ENCODE measurements at places on chromosomes 6 and 20.

DNA sequence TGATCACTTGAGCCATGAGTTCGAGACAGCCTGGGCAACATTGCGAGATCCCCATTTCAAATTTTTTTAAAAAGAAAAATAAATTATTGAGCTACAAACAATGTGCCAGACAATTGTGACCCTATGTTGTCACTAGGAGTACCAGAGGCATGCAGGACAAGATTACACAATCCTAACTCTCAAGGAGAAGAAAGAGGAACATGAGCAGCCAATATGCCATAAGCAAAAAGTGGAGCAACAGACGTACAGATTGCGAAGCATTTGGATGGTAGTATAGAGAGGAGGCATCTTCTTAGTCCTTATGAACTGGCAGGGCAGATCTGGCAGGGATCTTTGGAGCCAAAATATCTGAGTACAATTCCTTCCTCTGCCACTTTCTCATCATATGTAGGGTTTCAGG lies 156.4 kb downstream of the OR2B2 start:
- no peak for DNase-seq

DNA sequence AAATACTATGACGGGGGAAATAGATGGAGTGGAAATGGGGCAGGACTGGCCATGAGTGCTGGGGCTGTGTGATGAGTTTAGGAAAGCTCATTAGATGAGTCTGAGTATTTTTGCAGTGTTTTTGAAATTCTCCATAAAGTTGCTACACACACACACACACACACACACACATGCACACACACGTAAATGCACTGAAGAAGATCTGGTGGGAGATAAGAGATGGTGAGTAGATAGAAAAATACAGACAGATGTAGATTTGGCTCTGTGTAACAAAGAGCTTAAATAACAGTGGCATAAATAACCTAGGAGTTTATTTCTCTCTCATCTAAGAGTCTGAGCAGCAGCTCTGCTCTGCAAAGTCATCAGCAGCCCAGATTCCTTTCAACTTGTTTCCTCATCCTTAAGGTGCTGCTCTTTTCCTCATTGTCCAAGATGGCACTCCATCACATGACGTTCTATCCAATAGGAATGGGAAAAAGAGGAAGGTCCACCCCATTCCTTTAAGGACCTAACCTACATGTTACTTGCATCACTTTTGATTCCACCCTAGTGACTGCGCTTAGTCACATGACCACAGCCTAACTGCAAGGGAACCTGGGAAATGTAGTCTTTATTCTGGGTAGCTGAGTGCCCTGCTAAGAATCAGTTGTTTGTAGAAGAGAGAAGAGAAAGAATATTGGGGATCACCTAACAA lies 76.4 kb downstream of the EYA2 start:
- DNase-seq, result no peak

- no peak for DNase-seq
Measured at GRCh38 chr6:158039178-158039557, 57.5 kb downstream of the SYNJ2 start.

GRCh38 chr20:61056116-61056515 lies 195.9 kb upstream of the CDH4 start:
- no peak for DNase-seq

DNA sequence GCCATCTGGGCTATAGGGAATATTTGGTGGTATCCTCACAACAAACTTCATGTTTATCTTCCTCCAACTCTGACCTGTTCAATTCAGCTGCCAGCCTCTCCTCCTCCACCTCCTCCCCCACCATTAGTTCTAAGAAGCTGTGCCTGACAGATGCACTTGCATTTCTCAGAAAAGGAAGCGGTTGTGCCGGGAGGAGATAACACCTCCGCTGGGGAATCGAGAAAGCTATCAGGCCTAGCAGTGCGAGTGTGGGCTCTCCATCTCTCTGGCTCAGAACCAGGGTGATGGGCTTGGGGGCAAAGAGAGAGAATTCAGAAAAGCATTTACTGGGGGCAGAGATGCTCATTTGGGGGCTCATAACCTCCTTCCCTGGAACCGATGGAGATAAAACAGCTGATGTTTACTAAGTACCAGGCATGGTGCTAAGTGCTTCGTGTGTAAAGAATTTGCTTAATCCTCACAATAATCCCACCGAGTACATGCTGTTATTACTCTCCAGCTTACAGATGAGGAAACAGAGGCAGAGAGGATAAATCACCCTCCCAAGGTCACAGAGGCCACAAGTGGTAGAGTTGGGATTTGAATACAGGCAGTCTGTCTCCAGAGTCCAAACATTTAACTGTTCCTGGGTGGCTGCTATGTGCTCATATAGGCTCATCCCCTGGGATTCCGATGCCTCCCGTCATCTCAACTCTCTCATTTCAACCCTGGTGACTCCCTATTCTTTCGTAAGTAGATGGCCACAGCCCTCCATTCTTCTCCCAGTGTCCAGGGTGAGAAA lies 38.3 kb downstream of the COX4I2 start:
- DNase-seq, result peak; percentile 3

DNA sequence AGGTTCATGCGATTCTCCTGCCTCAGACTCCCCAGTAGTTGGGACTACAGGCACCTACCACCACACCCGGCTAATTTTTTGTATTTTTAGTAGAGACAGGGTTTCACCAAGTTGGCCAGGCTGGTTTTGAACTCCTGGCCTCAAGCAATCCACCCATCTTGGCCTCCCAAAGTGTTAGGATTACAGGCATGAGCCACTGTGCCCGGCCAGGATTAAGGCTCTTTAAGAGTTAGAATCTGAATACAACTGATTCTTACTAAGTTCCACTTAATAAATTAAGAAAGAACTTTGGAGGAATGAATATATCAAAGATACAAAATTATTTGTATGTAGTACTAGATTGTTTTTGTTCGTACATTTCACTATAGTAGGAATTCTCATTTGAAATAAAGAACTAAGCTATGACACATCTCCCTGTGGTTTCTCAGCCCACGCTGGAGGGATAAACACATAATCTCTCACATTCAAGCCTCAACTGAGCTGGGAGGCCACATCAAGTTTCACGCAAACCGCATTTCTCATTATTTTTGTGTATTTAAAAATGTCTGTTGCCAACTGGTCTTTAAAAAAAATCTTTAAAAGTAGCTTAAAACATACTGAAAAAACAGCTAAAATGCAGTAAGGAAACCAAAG lies 34.2 kb downstream of the DTNBP1 start:
- DNase-seq, result no peak

DNA sequence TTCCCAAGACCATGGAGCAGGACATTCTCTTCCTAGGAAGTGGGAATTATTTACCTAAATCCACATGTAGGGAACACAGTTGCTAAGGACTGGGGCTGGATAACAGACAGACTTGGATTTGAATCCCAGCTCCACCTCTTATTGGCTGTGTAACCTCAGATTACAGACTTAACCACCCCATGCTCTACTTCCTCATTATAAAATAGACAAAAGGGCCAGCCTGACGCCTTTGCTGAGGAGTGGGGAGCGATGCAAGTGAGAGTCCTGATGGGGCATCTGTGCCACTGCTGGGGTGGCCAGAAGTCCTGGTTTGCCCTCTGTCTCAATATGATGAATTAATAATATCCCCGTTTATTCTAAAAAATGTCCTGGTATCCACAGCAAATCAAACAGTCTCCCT lies 46.8 kb downstream of the SPATA2 start:
- no peak for DNase-seq

DNA sequence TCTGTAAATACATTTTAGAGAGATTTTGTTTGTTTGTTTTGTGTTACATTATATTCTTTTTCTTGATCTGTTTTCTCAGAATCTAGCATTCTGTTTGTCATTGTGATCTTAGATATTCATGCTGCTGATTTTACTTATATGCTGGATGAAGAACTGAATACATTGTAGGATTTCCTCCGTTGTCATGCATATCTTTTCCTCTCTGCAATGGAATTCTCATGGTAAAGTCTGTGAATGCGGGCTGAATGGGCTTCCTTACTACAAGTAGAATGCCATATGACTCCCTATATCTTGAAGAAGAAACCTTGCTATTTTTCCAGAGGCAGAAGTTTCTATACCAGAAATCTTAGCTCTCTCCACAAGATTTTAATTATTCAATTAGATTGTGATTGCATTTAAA lies 2.4 kb upstream of the DEFB114 start:
- no peak for DNase-seq

GRCh38 chr6:68743099-68743498 lies 108.0 kb downstream of the ADGRB3 start:
- no peak for DNase-seq

DNA sequence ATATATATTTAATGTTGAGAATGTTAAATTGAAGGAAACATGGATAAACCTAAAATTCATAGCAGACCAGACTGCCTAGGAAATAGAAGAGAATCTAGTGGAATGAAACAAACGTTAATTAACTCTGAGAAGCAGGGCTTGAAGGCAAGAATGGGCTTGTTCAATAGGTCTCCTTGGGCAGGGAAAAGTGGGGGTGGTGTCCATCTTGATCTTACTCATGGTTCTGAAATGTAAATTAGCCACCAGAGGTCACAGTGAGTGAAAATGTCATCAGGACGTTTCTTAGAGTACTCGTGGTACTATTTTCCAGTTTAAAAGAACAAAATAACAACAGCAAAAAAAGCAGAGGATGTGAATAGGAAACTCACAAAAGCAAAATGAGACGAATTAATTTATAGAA lies 66.8 kb upstream of the BTBD3 start:
- DNase-seq, result no peak

- no peak for DNase-seq
Measured at GRCh38 chr6:157967486-157967885, 14.2 kb upstream of the SYNJ2 start.

DNA sequence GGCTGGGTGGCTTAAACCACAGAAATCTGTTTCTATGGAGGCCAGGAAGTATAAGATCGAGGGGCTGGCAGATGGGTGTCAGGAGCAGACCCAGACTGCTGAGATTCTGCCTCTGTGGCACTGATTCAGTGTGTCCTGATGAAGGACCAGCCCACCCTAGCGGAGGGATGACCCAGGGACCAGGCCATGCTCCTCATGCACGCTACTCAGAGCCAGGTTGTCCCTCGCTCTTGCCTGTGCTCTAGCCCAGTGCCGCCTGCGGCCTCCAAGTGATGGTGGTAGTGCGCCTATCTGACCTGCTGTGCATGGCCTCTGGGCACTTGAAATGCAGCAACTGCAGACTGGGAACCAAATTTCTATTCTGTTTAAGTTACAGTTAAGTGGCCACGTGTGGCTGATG lies 13.1 kb upstream of the APMAP start:
- no peak for DNase-seq

- DNase-seq, result no peak
Measured at GRCh38 chr20:30919514-30920188, 337.8 kb upstream of the DEFB115 start.

- no peak for DNase-seq
Measured at GRCh38 chr6:42520786-42521607, 42.8 kb upstream of the UBR2 start.

- DNase-seq, result no peak
Measured at GRCh38 chr6:124223611-124224345, 420.1 kb downstream of the NKAIN2 start.

- no peak for DNase-seq
Measured at GRCh38 chr6:34859951-34860350, 27.9 kb downstream of the TAF11 start.

GRCh38 chr20:35527122-35527769 lies 2.2 kb downstream of the C20orf173 start:
- DNase-seq, result no peak

DNA sequence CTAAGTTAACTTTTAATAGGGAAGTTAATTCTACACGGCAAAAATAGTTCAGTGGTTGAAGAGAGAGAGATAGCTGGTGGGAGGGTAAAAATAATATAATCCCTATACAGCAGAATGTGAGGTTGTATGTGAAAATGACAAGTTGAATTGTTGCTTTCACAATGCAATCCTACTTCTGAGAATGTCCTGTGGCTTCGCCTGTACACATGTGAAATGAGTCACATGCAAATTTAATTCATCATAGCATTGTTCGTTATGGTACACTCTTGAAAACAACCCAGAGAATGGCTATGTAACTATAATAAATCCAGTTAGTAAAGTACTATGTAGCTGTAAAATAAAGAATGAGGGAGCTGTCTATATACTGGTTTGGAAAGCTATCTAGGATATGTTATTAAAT lies 46.0 kb upstream of the HINT3 start:
- no peak for DNase-seq

DNA sequence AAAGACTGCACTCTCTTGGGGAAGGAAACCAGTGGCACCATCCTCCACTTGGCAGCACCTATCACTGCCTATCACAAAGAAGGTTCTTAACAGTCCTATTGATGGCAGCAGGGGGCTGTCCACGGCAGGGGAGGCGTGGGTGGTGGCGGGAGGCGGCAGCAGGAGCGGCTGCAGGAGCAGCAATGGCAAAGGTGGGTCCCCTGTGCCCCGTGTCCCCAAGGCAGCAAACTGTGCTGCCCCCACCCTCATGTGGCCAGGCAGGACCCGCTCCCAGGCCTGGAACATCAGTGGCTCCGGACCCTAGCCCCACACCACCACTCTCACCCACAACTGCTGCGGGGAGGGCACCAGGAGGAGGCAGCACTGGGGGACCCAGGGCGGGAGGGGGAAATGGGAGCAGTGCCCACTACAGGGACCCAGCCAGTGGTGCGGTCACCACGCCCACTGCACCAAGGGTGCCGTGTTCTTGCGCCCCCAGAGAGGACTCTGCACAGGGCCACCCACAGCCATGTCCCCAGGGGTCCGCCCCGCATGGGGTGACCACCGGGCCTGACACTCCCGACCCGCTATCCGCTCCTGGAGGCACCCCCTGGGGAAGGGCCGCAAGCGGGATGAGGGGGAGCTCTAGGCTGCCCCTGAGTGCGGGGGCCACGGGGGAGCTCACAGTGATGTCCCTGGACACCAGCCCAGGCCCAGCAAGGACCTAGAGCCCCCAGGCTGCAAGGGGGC lies 54.6 kb downstream of the GMDS start:
- no peak for DNase-seq

DNA sequence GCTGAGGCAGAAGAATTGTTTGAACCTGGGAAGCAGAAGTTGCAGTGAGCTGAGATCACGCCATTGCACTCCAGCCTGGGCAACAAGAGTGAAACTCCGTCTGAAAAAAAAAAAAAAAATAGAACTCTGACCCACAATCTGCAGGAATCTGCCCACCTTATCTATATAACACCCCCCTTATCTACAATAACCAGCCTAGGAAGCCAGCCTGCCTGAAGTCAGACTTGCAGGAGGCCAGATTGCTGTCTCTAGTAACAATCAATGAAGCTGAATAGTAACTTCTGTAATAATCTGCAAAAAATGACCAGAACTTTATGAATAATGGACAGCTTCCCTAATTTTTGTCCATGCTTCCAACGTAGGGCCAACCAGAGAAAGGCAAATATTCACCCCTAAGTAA lies 352.5 kb downstream of the CD83 start:
- no peak for DNase-seq

DNA sequence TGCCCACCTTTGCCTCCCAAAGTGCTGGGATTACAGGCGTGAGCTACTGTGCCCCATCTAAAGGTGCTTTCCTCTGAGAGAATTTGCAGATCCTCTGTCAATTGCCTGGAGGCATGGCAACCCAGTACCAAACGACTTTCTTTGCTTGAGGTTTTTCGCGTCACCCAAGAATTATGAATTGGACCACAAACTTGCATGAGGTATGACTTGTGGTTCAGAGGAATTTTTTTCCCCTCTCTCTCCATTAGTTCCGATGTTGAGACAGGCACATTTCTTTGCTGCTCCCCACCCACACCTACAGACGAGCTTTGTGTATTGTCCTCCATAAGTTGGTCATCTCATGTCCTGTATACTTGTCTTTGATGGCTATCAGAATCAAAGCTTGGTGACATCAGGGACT lies 11.8 kb upstream of the SCAF8 start:
- no peak for DNase-seq
